Immature natural killer cell (primary cell): ENCODE measurements at places on chromosomes 2 and 18. TPM values are rescaled to one million over a fixed set of nuclear protein-coding genes. Genes with fewer than 3 reads are reported as not detected.

DNA sequence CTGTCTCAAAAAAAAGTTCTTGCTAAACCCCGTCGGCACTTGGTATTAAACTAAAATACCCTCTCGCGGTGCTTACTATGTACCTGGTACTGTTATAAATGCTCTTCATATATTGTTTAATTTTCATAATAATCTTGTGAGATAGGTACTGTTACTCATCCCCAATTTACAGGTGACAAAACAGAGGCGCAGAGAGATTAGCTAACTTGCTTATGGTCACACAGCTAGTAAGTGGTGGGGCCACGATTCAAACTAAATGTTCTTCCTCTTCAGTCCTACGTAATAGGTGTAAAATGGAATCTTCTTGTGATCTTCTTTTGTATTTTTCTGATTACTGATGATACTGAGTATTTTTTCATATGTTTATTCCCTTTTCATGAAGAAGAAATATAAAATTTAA is 51.3 kb downstream of the TET3 start:
- H3K27ac ChIP-seq: peak overlapping the region; percentile 94
- peaks cover 98% of the 10 kb centered on the region for H3K4me1 ChIP-seq
- H3K36me3 ChIP-seq: no peaks in the 10 kb centered on the region
- H3K27me3 ChIP-seq: peaks cover 14% of the 10 kb centered on the region
- peak overlapping the region; percentile 53 for H3K4me3 ChIP-seq

GRCh38 chr18:43994381-43994780 is 686.3 kb upstream of the SETBP1 start:
- peaks cover 4% of the 10 kb centered on the region for H3K27me3 ChIP-seq
- no peaks in the 10 kb centered on the region for H3K36me3 ChIP-seq
- no peak overlapping the region for H3K4me3 ChIP-seq
- no peaks in the 10 kb centered on the region for H3K4me1 ChIP-seq
- no peak for DNase-seq

DNA sequence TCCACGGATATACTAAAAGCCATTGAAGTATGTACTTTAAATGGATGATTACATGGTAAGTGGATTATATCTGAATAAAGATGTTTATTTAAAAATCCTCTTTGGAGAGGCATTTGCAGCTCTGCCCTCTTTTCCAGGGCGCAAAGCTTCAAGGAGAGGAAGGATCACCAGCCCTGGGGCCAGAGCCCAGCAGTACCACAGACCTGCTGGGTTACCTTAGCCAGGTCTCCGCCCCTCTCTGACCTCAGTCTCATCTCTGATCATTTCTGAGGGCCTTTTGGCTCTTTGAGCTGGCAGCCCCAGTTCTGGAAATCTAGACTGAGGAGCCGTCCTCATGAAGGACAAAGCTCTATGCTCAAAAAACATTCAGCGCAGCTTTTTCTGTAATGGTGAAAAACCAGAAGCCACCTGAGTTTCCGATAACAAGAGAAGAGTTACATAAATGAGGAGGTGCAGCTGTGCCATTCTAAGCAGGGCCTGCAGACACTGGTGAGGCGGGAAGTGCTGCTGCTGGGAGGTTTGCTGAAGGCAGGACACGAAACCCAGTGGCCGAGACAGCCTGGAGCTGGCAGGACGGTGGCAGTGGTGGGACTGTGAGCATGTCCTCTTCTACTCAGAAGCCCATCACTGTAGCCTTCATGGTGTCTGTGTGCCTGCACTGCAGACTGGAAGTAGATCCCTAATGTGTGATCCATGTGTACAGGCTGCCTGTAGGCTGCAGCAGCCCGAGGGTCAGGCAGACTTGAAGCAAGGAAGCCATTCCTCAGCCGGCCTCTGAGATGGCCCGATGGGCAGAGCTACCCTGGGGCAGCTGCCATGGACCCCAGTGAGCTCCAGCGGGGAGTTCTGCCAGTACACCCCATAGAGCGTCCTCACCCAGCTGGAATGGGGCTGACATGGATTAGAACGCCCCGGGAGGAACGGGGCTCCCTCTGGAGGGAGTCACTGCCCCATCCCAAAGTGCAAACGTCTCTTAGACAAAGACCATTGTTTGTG is 27.7 kb downstream of the ADRA2B start:
- H3K27ac ChIP-seq: no peak overlapping the region
- H3K4me3 ChIP-seq: no peak overlapping the region
- H3K4me1 ChIP-seq: no peaks in the 10 kb centered on the region
- no peak for DNase-seq

GRCh38 chr2:121219866-121220265 is 65.1 kb downstream of the TFCP2L1 start:
- H3K4me1 ChIP-seq: no peaks in the 10 kb centered on the region
- no peak for DNase-seq
- H3K27me3 ChIP-seq: peaks cover 9% of the 10 kb centered on the region
- H3K4me3 ChIP-seq: no peak overlapping the region
- no peak overlapping the region for H3K27ac ChIP-seq

DNA sequence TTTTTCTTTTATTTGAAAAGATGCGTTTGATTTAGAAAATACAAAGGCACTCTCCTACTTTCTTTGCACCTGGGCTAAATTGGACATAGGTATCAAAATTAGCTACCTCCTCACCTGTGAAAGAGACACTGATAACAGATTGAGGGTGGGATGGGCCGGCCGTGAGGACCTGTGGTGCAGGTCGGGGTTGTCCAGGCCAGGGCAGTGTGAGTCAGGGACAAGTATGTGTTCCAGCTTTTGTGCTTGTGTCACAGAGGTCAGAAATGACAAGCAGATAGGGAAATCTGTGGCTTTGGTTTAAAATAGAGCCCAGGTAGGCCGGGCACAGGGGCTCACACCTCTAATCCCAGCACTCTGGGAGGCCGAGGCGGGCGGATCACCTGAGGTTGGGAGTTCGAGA is 22.6 kb downstream of the MYL12B start:
- no peak for DNase-seq
- peaks cover 2% of the 10 kb centered on the region for H3K27me3 ChIP-seq
- peaks cover 2% of the 10 kb centered on the region for H3K4me1 ChIP-seq
- H3K4me3 ChIP-seq: no peak overlapping the region
- no peak overlapping the region for H3K27ac ChIP-seq

- H3K36me3 ChIP-seq: no peaks in the 10 kb centered on the region
- H3K27ac ChIP-seq: no peak overlapping the region
- DNase-seq: no peak
- H3K4me3 ChIP-seq: no peak overlapping the region
- peaks cover 2% of the 10 kb centered on the region for H3K27me3 ChIP-seq
Measured at GRCh38 chr2:109020217-109020637, 31.2 kb upstream of the EDAR start.

Gene C2orf81
- not detected for polyA plus RNA-seq

Gene ACKR3
- 7.8 TPM for polyA plus RNA-seq

Gene GKN2
- not detected for polyA plus RNA-seq
